LoVo (cell line): ENCODE measurements at places on chromosomes 13 and 19.

- no peak for DNase-seq
Measured at GRCh38 chr19:46755077-46755852, 9.0 kb upstream of the STRN4 start.

GRCh38 chr19:43700395-43701000, 15.4 kb upstream of the IRGC start:
- DNase-seq, result no peak

DNA sequence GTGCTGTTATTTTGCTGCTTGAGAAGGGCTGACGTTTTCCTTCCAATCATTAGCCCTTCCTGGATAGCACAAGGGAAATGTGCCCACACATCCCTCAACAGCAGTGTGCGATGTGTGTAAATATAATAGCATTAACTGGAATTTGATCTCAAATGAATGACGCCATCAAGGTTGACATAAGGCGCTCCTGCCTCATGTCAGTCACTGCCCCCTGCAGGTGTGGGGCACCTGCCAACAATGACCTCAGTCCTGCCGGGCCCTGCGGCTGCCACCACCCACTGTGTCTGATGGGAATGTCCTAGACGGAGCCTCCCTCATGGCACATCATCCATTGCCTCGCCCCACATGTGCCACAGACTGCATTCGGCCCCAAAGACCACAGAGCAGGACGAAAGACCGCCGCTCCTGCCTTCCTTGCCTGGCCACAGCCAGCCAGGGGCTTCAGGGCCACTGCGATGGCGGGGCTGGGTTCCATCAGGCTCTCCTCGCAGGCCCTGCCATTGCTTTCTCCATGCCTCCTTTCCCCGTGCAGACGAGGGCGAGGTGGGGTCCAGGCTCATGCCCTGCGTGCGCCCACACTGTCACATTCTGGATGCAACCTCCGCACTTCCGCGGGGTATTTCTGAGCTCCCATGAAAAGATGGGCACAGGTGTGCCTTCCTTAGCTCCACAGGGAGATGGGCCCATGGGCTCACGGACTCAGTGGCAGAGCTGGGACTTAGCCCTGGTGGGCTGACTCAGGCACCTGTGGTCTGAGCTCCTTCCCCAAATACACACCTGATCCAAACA, 146.7 kb downstream of the SOX1 start:
- peak; percentile 9 for DNase-seq

GRCh38 chr19:5850743-5851293, 431 bp downstream of the FUT3 start:
- peak; percentile 12 for DNase-seq

GRCh38 chr13:37168151-37168550, 62.7 kb upstream of the CSNK1A1L start:
- DNase-seq, result no peak

DNA sequence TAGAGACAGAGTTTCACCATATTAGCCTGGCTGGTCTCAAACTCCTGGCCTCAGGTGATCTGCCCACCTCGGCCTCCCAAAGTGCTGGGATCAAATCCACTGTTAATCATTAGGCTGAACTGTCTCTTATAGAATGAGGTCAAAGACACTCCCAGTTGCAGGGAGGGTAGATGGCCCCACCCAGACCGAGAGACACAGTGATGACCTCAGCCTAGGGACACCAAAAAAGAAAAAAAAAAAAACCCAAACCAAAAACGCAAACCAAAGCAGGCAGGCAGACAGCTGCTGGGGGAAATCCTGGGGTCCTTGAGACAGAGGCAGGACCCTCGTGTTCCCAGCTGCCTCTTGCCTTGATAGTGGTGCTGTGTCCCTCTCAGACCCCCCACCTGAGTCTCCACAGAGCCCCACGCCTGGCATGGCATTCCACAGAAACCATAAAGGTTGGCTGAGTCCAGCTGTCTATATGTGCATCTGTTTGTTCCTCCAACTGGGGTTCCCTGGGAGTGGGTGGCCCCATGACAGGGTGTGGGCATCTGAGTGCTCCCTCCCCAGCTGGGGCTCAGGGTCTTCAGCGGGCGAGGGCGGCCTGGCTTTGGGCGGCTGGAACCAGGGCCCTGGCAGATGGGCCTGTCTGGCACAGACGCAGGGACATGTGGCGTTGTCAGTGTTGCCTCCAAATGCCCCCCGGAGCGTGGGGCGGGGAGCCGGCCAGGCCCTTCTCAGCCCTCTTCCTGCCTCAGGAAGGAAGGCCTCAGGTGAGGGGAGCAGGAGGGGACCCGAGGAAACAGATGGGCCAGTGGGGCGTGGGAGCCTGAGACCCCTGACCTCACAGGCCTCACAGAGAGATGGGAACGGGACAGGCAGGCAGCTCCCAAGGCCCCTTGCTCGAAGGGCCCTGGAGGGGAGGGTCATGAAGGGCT, 5.2 kb downstream of the DAND5 start:
- DNase-seq, result no peak

GRCh38 chr19:17926044-17926443, 6.8 kb upstream of the CCDC124 start:
- no peak for DNase-seq

GRCh38 chr13:59877933-59878332, 285.8 kb downstream of the DIAPH3 start:
- no peak for DNase-seq

GRCh38 chr13:43766725-43767124, 20.0 kb downstream of the ENOX1 start:
- no peak for DNase-seq

DNA sequence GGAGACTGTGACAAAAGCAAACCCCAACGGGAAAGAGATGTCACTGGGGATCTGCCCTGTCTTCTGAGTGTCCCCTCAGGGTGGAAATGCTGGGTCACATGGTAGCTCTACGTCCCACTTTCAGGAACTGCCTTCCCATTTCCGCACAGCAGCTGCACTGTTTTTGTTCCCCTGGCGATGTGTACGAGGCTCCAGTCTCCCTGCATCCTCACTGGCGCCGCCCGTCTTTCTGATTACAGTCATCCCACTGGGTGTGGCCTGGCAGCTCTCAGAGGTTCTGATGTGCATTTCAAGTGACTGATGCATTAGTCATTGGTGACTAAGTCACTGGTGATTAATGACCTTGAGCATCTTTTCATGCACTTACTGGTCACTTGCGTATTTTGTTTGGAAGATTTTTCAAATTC, 21.2 kb downstream of the PCID2 start:
- peak; percentile 92 for DNase-seq

GRCh38 chr19:55473225-55474012, 3.0 kb upstream of the ZNF628 start:
- peak; percentile 13 for DNase-seq

DNA sequence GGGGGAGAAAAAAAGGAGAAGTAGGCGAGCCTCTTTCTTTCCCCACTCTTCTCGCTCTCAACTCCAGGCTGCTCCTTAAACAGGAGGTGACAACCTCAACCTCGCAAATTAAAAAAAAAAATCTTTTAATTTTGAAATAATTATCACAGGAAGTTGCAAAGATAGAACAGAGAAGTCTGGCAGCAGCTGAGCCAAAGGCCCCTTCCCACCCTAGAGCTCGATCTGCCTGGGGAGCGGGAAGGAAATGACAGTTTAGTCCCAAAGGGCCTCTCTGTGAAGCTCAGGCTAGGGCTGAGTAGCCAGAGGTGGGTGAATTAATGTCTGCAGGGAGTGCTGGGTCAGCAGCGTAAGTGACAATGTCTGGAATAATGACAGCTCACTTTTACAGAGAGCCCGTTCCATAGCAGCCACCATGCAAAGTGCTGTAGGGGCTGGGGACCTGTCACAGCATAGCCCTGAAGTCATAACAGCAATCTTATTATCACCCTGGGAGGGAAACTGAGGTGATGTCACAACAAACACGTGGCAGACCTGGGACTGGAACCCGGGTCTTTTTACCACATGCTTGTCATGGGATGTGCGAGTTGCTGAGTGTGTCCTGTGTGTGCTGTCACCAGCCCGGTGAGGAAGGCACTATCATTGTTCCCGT, 8.8 kb upstream of the CD22 start:
- DNase-seq, result no peak

DNA sequence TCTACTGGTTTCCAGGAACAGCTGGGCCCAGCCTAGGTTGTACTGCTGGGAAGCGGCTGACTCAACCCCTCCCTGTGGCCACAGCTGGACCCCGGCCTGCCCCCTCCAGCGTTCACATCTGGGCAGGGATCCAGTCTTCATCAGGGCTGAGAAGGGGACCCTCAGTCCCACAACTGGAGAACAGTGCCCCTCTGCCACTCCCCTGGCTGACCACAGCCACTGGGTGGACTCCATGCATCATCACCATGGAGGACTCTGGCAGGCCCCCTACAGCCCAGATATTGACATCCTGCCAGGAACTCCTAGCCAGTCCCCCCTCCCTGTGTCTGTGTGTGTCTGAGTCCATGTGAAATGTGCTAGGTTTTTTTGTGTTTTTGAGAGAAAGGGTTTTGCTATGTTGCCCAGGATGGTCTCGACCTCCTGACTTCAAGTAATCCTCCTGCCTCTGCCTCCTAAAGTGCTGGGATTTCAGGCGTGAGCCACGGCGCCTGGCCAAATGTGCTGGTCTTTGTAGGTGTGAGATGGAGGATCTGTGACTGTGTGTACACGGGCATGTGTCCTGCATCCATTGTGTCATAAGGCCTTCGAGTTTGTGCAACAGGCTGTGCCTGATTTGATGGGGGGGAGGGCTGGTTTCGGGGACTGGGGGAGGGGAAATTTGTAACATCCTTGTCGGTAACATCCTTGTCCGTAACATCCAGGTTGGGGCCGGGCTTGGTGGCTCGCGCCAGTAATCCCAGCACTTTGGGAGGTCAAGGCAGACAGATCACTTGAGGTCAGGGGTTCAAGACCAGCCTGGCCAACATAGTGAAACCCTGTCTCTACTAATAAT, 4.0 kb upstream of the HOOK2 start:
- no peak for DNase-seq

DNA sequence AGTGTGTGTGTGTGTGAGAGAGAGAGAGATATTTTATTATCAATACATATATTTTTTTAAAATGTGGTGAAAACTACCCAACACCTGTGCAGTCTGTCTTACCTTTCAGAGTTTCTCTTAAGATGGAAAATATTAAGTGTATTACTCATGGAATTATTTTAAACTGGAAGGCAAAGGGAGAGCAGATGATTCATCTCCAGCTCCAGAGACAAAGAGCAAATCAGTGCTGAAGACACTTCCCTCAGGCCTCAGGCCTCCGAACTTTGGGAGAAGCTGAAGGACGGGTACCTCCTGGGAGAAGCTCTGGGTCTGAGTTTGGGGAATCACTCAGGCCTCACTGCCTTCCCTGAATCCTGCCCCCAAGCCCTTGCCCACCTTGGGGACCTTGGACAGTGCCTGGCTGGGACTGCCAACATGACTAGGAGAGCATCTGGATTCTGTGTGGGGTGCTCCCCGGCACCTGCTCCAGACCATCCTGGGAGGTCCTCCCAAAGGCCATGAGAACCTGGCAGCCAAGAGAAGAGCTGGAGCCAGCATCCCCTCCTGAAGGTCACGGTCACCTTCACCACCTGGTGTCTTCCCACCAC, 170.4 kb upstream of the UBL3 start:
- DNase-seq, result no peak

- no peak for DNase-seq
Measured at GRCh38 chr13:25397763-25398162, 26.0 kb downstream of the ATP8A2 start.

GRCh38 chr13:46751811-46752635, 44.9 kb downstream of the ESD start:
- DNase-seq, result no peak

DNA sequence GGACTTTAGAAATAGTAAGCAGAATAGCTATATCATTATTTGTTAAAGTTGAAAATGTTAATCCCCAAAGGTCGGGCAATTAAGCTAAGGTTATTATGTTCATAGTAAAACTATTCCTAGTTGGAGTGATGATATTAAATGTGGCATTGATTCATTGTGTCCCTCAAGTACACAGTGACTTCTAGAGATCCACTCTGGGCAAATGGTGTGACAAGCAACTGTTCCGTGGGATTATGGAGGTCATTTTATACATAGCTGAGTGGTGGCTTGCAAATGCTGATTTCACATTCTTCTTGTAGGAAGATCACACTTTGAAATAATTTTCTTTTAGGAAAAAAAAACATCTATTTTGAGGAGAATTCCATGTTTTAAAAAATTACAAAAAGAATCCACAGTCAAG, 317.8 kb downstream of the ATP8A2 start:
- DNase-seq, result no peak

GRCh38 chr13:21124852-21125251, 51.5 kb downstream of the SKA3 start:
- DNase-seq, result no peak

DNA sequence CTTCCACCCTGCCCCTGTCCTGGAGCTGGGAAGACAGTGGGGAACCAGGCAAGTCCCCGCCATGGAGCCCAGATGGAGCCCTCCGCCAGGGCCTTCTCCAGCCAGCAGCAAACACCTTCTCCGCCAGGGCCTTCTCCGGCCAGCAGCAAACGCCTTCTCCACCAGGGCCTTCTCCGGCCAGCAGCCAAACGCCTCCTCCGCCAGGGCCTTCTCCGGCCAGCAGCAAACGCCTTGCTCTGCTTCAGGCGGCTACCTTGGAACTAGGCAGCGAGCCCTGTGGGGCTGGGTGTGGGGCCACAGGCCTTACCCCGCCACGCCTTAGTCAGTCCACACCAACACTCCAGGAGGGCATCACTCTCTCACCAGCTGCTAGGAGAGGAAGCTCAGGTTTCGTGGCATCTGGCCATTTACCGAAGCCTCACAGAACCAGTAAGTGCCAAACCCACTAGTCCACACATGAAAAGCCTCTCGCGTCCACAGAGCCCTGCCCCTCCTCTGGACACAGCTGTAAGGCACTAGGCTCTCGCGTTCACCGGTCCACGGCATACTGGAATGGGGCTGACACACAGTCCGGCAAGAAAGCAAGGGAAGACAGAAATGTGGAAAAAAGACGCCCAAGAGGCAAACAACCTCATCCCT, 41.0 kb downstream of the MLLT1 start:
- no peak for DNase-seq

DNA sequence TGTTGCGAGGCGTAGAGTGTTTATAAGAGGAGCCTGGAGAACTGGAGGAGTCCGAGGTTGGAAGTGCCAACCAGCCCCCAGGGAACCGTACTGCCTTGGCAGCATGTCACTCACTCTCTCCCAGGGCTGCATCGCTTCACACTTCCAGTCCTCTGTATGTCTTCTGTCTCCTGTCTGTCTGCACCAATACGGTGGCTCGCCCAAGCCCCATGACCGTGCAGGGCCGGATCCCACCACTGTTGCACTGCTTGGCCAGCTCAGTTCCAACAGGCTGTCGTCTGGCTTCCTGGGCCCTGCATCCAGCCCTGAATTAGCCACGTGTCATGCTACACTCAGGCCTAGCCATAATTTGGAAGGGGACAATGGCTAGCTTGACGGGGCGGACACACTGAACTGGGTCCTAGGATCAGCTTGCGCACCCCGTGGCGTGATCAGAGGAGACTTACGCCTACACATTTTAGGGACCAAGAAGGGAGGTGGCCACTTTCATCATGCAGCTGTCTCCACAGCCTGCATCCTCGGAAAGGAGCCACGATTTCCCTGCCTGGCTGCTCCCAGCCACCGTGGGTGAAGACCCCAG, 147.1 kb downstream of the URI1 start:
- DNase-seq, result no peak

- no peak for DNase-seq
Measured at GRCh38 chr19:23509686-23510450, 114.6 kb upstream of the ZNF91 start.

GRCh38 chr19:35518313-35518712, 4.9 kb upstream of the DMKN start:
- DNase-seq, result no peak
